Frontal cortex (tissue), 4 donors: ENCODE measurements at places on chromosomes 12 and 14. TPM values are rescaled to one million over a fixed set of nuclear protein-coding genes. Genes with fewer than 3 reads are reported as not detected.

The TGFB3 gene
- total RNA-seq: 19.2 TPM

The GALNT8 gene
- total RNA-seq: 57.5 TPM

The CDH24 gene
- total RNA-seq: 9.4 TPM

The MYH6 gene
- total RNA-seq: not detected

- DNase-seq: no peak
Observed at GRCh38 chr14:91996948-91997371, 42.9 kb downstream of the TRIP11 start.

GRCh38 chr12:22625762-22626294, 857 bp downstream of the ETNK1 start:
- DNase-seq: no peak

DNA sequence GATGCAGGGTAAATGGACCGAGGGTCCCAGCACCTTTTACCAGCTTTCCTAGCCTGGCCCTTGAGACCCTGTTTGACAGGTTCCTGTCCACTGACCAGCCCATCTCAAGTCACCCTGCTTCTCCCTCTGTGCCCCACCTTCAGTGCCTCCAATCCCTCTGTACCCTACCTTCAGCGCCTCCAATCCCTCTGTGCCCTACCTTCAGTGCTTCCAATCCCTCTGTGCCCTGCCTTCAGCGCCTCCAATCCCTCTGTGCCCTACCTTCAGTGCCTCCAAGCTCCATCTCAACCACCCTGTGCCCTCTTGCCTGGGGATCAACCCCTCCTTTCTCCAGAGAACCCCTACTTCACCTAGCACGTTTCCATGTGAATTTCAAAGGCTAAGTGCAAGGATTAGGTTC, 54.3 kb downstream of the ZFP36L1 start:
- DNase-seq: no peak

DNA sequence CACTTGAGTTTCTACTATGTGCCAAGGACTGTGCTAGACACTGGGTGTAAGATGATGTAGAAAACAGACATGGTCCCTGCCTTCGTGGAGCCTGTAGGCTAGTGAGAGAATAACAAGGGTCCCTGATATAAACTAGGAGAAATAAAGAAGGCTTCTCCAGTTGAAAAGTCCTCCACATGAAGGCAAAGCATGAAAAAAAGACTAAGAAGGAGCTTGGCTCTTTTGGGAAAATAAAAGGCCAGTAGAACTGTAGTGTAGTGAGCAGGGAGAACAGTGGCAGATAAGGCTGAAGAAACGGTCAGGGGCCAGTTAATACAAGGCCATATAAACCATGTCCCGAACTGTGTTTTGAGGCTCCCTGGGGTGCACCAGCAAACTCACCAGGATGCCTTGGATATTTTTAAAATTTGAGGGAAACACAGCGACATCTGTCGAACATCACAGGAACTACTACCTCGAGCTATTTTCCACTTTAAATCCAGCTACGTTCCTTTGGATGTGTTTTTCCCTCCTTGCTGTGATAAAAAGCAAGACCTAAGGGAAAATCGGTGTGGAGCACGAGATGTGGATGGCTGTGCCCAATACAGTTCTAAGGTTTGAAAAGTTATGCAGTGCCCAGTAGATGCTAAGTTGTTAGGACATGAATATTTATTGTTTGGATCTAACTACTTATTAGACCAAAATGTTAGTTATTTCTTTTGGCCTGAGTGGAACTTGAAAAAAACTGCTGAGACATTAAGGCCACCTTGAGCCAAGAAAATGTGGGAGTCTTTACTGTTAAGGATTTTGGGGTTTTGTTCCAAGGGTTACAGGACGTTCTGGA, 8.5 kb upstream of the CFL2 start:
- DNase-seq: peak; percentile 68

DNA sequence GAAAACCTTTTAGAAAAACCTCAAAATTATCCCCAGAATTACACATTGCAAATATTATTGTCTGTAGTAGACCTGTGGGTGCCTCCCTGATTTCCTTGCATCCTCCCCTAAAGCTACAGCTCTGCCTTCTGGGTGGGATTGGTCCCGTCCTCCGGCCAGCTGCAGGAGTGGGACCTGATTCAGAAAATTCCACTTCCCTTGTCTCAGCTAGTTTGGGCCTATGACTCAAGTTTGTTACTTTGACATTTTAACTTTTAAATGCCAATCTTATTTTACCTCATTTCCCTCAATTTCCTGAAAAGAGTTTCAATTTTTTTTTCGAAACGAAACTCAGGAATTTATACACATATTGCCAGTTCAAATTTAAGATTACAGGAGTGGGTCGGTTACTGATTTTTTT, 13.2 kb upstream of the SLC41A2 start:
- no peak for DNase-seq
